ENCODE measurements at places on chromosomes 7 and 10.

GRCh38 chr10:45229823-45230222, 85.6 kb downstream of the OR13A1 start:
- no peak for DNase-seq

- DNase-seq, result no peak
Measured at GRCh38 chr7:2220506-2220905, 12.2 kb downstream of the MAD1L1 start.

DNA sequence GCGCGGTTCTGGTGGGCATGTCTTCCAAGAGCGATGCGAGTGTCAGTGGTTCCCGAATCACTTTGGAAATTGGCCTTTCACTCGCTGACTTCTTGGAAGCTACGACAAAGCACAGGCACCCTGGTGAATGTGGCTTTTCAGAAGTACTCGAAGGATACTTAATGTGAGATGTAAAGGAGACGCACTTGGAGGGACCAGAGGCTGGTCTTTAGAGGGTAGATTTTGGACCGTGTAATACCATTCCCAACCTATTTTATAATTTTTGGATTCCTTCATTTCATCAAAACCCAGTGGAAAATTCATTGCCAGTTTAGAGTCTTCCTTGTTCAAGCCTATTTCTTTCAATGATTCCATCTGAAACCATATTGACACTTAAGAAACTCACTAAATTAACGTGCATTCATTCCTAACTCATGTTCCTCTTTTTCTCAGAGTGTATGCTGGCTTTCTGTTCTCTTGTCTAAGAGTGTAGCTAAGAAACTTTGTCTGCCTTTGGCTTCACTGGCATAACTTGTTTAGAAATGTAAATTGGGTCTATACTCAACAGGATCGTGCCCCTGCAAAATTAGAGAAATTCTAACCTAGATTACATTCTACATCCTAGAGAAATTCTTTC, 645 bp upstream of the COPG2 start:
- no peak for DNase-seq

GRCh38 chr7:42574685-42575084, 337.2 kb downstream of the C7orf25 start:
- no peak for DNase-seq

DNA sequence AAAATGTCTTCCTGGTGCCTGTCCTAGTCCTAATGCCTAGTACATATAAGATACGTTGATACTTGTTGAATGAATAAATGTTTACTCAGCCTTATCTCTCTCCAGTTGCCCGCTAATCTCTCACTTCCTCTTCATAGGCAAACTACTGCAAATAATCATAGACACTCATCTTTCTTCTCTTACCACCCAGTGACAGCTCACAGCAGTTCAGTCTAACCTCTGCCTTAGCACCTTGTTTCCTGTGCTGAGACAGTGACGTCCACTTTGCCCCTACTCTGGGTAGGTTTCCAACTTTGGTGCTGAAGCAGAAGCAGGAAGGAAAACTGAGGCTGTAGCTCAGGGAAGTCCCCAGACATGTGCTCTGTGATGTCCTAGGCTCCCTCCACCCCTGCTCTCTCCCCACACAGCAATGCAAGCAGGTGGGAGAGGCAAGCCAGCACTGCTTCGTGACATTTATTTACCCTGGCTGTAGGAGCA, 45.5 kb upstream of the RHOBTB1 start:
- no peak for DNase-seq

All from activated gamma-delta T cell (primary cell).